ENCODE measurements at places on chromosomes 1 and 21.

- DNase-seq, result peak; percentile 92
Observed at GRCh38 chr1:183757061-183757460, 47.9 kb upstream of the RGL1 start.

DNA sequence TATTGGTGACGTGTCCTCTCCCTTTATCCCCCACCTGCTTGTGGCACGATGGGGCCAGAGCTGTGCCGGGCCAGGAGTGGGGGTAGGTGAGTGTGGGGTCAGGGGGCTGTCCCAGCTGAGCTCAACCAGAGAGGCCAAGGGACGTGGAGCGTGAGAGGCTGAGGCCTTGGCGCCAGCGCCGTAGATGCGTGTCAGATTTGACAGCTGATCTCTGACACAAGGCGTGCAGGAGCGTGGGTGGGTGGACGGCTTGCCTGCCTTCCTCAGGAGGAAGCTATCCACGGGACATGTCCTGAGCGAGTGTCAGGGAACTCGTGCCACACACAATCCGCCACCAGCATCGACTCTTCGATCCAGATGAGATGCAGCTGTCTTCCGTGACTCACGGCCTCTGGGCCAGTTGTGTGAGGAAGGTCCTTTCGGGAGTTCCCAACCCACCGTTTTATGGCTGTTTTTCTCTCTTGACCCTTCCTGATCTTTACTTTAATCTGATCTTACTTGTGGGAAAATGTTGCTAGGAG, 56.7 kb downstream of the SPSB1 start:
- DNase-seq, result peak; percentile 66

DNA sequence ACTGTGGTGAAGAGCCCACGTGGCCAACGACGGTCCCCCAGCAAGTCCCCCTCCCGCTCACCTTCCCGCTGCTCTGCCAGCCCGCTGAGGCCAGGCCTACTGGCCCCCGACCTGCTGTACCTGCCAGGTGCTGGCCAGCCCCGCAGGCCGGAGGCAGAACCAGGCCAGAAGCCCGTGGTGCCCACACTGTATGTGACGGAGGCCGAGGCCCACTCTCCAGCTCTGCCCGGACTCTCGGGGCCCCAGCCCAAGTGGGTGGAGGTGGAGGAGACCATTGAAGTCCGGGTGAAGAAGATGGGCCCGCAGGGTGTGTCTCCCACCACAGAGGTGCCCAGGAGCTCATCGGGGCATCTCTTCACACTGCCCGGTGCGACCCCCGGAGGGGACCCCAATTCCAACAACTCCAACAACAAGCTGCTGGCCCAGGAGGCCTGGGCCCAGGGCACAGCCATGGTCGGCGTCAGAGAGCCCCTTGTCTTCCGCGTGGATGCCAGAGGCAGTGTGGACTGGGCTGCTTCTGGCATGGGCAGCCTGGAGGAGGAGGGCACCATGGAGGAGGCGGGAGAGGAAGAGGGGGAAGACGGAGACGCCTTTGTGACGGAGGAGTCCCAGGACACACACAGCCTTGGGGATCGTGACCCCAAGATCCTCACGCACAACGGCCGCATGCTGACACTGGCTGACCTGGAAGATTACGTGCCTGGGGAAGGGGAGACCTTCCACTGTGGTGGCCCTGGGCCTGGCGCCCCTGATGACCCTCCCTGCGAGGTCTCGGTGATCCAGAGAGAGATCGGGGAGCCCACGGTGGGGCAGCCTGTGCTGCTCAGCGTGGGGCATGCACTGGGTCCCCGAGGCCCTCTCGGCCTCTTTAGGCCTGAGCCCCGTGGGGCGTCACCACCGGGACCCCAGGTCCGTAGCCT, 46.8 kb downstream of the TRIM11 start:
- DNase-seq, result no peak

DNA sequence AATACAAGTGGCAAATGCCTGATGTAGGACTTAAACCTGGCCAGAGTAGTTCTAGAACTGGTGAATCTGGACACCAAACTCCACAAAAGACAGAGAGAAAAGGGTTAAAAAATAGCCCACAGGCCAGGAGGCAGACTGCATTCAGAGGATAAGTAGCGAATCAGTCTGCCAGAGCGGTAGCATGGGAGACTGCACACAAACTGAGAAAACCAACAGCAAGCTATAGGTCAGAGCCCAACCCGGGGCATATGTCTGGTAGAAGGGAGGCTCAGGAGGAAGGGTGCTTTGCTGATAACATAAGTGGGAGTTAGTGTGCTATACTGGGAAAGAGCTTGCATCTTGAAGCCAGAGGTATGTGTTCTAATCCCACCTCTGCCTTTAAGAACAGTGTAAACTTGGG, 4.0 kb downstream of the LRRC53 start:
- no peak for DNase-seq

DNA sequence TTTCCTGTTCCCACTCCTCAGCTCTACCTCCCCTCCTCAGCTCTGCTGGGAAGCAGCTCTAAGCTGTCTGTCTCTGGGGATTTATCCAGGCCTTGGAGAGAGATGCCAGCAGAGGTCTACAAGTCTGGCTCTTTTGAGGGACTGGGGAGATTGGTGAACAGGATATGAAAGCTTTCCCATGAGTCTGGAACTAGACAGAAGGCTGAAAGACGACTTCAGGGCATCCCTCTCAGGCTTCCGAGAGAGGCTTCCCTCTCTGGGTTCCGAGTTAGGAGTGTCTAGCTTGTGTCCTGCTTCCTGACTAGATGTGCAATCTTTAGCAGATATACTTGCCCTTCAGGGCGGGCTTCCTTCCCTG, 733 bp downstream of the TMEM35B start:
- DNase-seq, result no peak

DNA sequence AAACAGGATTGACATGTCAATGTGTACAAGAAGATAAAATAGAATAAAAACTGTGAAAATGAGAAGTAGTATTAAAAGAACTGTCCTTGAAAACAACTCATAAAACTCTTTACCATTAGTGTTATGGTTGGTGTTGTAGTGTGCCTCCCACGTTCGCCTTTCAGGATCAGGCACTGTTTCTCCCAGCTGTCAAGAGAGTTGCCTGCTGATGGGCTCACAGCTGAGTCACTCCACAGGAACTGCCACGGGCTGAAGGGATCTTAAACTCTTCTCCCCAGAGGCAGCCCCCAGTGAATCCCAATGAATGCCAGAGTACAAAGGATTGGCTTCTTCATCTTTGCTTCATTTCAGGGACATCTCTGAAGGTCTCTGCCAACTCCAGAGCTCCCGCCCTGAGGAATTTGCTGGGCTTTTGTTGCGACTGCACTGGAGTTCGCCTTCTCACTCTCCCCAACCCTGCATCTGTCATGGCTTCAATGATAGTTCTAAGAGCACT, 119.6 kb downstream of the ADGRL2 start:
- peak; percentile 10 for DNase-seq

GRCh38 chr21:21688889-21689288, 690.7 kb downstream of the NCAM2 start:
- peak; percentile 43 for DNase-seq

- DNase-seq, result no peak
Observed at GRCh38 chr1:182704677-182705076, 20.3 kb upstream of the RGS8 start.

- DNase-seq, result peak; percentile 61
Observed at GRCh38 chr1:236142253-236143103, at the start of gene GPR137B. TSS of gene GPR137B (plus strand) at chr1:236142539. CDS start at chr1:236142623, 84 bp downstream.

DNA sequence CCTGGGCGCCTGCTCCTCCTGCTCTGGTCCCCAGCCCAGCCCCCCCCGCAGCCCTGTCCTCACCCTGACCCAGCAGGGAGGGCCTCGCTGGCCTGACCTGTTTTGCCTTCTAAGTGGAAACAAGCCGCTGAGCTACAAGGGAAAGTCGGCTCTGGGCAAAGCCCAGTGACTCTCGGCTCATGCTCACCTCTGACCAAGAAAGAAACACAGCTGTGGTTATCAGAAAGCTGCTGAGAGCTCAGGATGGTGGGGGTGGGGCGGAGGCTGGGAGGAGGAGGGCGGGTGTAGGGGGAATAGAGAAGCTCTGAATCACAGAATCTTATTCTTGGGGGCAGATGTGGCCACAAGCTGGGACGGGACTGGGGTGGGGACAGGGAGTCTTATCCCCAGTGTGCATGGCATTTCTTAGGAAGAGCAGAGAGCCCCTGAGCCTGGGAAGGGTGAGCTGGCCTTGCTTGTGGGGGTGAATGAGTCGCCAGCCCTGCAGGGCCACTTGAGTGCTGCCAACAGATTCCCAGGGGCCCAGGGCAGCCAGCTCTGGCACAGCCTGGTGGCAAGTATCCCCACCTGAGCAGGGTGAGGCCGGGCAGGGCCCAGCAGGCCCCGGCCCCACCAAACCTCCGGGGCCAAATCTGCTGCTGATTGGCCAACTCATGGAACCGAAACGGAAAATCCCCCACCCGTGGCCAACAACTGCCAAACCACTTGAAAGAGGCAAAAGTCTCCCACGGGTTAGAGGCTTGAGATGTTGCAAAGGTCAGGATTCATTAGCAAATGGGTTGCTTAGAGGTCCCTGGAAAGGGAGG, 120.6 kb downstream of the SPSB1 start:
- peak; percentile 96 for DNase-seq

DNA sequence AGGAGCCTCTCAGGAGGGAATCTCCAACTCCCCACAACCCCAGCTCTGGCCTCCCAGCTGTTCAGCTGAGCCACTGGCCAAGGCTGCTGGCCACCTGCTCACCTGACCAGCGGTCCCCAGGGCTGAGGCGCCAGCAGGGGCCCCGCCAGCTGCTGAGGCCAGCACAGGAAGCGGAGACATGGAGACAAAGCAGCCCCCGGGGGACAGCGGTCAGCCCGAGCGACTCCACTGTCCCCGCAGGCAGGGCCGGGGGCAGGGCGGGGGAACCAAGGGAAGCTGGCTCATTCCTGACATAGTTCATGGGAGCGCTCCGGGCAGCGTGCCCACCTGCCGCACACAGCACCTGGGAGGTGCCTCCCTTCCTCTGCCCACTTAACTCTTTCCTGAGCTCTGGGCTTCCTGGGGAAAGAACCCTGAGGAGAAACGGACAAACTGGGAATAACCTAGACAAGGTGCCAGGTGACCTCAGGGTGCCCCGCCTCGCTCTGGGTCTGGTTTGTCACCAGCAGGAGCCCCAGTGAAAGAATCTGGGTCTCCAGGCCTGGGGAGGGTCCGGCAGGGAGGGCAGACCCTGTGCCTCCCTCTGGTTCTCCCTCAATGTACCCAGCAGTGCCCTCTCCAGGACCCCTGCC, 10.7 kb downstream of the EPHA2 start:
- DNase-seq, result peak; percentile 79

- DNase-seq, result peak; percentile 58
Observed at GRCh38 chr1:43358121-43358745, 548 bp upstream of the CDC20 start.

DNA sequence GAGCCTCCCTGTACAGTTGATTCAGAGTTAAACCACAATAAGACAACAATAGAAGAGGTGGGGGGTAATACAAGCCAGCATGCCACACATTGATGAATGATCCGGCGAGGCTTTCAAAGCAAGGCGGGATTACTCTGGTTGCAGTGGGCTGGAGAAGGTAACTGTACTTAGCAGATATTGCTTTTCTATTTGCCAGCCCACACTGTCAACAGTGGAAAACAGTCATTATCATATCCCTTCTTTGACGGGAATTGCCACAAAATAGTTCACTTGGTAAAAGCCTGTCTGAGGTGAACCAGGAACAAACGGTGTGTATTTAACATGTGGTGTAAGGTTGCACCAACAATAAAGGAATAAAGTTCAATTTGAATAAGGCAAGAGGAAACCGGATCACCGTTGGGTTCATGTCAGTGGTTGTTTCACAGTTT, 5.8 kb upstream of the KCNJ15 start:
- DNase-seq, result no peak

GRCh38 chr1:41492341-41492848, 7.9 kb upstream of the EDN2 start:
- no peak for DNase-seq

GRCh38 chr1:171919891-171920887, 78.9 kb downstream of the DNM3 start:
- DNase-seq, result no peak

DNA sequence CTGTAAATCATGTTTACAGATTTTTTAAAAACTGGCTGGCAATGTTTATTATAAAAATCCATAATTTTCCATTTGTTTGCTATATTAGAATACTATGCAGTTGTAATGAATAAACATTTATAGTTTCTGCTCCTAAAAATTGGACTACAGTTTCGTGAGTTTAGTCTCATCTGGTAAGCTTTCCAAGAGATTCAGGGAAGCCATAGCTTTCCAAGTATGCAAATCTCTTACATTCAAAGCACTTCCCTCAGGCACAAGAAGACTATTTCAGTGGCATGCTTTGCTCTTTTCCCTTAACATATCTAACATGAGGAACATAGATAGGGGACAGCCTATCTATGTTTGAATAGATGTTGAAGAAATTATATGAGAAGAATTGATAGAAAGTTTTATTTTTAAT, 77.2 kb downstream of the ADGRL2 start:
- DNase-seq, result no peak

DNA sequence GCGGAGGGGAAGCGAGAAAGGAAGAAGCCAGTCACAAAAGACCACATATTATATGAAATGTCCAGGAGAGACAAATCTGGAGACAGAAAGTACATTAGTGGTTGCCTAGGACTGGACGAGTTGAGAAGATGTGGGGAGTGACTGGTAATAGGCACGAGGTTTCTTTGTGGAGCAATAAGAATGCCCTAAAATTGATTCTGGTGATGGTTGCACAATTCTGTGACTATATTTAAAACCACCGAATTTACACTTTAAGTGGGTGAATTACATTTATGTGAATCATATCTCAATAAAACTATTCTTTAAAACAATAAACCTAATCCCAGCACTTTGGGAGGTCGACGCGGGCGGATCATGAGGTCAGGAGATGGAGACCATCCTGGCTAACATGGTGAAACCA, 63.1 kb downstream of the ZNF281 start:
- peak; percentile 91 for DNase-seq

DNA sequence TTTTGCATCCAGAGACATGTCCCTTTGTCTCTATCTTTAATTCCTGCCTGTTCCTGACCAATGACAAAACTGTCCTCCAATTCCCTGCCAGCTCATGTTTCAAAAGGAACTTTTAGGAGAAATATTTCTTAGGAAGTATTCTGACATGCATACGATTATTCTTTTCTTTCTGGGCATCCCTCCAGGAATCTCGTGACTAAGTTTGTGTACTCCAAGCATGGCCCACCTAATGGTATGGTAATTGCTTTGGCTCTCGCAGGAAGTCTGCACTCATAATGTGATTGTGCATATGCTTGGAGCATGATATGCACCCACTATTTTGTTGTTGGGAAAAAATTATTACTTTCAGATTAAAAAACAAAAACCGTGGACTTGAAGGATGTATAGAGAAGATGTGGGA, 256.4 kb downstream of the PRDM2 start:
- no peak for DNase-seq

DNA sequence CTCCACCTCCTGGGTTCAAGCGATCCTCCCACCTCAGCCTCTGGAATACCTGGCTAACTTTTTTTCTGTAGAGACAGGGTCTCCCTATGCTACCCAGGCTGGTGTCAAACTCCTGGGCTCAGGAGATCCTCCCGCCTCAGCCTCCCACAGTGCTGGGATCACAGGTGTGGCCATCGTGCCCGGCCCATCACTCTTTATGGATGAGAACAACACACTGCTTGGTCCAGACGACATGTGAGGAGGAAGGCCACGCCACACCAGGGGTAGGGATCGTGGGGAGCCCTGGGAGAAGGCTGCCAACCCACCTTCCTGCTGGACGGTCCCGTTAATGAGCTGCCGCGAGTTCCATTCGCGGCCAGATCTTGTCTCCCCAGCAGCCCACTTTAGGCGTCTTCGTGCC, 5.0 kb upstream of the GABRD start:
- DNase-seq, result no peak

Measured in EH (cell line).